ENCODE measurements at places on chromosomes 7 and 10.
A peak's percentile ranks its signal among the peaks of the same experiment; 100 is the strongest.

GRCh38 chr7:137981175-137981574 lies 20.7 kb downstream of the CREB3L2 start:
- DNase-seq: no peak

GRCh38 chr7:2811476-2812113 lies 32.5 kb downstream of the GNA12 start:
- no peak for DNase-seq

DNA sequence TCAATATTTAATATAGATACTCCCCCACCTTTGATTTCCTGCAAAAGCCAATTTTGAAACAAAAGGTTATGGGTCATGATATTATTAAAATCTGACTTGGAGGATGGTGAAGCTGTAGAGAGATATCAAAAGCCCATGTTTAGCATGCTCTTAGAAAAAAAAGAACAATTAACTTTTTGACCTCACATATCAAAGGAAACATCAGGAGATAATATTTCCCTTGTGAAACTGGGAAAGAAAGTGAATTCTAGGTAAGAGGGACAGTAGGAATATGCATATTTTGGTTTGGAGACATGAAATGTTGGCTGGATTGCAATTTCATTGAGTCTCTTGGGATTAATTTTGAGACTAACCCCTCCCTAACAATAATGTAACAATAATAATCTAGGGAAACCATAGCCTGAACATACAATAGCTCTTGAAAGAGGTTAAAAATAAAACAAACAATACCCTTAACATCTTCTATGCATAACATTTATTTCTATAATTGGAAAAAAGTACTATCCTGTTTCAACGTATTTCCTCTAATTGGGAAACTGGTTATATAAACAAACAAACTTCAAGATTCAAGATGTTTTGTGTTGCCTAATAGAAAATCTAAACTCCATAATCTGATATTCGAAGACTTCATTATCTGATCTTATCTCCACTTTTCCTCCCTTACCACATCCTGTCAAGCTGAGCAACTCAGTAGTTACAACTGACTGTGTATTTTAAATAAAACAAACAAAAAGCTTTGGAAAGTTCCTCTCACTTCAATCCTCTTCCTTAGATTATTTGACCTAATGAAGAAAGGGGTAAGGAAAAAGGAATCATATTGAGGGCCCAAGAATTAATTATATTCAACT lies 14.8 kb downstream of the TMEM26 start:
- no peak for DNase-seq

DNA sequence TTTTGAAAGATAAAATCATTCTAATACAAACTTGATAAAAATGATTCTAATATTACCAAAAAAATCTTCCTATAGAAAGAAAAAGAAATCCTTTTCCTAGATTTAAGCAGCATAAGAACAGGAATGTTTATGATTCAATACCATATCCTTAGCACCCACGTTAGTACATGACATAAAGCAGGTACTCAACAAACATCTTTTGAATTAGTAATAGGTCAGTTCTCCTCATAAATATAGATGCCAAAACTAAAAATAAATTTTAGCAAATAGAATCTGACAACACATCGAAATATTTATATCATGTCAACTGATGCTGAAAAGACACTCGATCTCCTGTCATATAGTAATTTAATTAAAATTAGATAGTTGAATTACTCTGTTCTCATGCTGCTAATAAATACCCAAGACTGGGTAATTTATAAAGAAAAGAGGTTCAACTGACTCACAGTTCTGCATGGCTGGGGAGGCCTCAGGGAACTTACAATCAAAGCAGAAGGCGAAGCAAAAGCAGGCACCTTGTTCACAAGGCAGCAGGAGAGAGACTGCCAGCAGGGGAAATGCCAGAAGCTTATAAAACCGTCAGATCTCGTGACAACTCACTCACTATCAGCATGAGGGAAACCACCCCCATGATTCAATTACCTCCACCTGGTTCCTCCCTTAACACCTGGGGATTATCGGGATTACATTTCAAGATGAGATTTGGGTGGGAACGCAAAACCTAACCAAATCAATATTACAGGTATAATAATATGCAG lies 191.8 kb downstream of the HTR7 start:
- DNase-seq: no peak

- DNase-seq: no peak
Measured at GRCh38 chr7:95485391-95486123, at the start of gene ASB4. TSS of gene ASB4 (plus strand) at chr7:95485943. CDS start at chr7:95485972, 29 bp downstream.

GRCh38 chr10:100749309-100750217 lies 4.2 kb downstream of the PAX2 start:
- DNase-seq: no peak

DNA sequence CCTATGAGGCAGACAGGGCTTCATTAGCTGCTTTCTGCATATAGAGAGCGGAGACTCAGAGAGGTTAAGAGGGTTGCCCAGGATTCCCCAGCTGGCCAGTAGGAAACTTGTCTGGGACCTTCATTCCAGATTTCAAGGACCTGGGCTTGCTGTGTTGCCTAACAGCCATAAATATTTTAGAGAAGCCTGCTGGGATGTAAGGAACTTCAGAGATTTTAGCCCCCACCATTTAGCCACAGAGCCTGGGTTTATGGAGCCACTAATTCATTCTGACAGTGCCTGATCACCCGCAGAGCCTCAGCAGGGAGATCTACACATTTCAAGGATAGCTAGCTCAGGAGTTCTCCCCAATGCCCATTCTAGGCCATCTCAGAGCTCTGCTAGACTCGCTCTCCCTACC lies 56.6 kb upstream of the TRUB1 start:
- no peak for DNase-seq

- peak; percentile 80 for DNase-seq
Measured at GRCh38 chr7:129367700-129368388, 66.4 kb upstream of the STRIP2 start.

- DNase-seq: no peak
Measured at GRCh38 chr7:74430961-74431466, 22.7 kb upstream of the GTF2IRD1 start.

DNA sequence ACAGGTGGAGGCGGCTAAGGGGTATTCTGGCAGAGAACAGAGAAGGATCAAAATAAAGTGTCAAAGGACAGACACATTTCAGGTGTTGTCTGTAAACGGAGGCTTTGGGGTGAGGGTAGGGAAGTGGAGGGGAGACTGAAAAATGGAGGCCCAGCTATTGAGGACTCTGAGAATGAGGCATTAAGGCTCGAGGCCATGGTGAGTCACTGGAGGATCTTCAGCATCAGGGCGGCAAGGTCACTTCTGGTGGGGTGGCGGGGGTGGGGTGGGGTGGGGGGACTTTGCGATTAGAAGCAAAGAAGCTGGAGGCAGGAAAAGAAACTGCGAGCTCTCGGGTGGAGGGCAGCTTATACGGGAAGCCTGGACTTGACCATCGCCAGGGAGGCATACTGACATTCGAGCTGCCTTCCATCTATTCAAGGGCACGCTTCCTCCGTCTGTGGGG lies 58.4 kb upstream of the PCGF5 start:
- no peak for DNase-seq

- no peak for DNase-seq
Measured at GRCh38 chr10:60576130-60577069, 186.7 kb upstream of the ANK3 start.

DNA sequence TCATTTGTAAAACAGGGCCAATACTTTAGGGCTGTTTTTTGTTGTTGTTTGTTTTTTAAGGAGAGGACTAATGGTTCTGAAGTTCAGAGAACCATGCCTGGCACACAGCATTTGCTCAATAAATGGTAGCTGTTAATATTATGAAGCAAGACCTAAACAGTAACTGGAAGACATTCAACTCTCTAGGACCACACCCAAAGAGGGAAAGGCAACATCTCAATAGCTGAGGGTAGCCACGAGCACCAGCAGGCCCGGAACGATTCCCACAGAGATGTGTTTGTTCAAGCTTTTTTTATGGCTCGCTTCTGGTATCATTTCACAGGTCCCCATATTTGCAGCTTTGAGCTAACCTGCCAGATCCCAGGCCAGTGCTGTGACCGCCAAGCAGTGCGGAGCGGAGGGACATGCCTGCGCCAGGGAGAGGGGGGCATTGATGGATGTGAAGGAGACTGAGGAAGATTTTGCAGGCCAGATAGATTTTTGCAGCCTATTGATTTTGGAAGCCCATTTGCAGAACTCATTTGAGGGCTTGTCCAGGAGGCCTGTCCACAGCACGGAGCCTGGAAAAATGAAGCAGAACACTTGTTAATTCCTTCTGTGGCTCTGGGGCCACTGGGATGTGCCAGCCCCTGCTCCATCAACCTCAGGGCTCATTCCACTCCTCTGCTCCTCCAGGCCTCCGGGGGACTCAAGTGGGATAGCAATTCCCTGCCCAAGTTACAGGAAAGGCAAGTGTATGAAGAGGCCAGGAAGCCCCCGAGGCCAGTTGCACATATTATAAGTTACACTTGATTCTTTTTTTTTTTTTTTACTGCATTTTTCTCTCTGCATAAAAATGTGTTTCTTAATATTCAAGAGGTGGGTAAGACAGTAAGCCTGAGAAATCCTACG lies 57.3 kb upstream of the FGFR2 start:
- DNase-seq: no peak

- no peak for DNase-seq
Measured at GRCh38 chr7:127967281-127967680, 64.0 kb downstream of the LRRC4 start.

Data from posterior cingulate gyrus (tissue), 11 donors.